ENCODE measurements at places on chromosomes 12 and 14.
A peak's percentile ranks its signal among the peaks of the same experiment; 100 is the strongest.

DNA sequence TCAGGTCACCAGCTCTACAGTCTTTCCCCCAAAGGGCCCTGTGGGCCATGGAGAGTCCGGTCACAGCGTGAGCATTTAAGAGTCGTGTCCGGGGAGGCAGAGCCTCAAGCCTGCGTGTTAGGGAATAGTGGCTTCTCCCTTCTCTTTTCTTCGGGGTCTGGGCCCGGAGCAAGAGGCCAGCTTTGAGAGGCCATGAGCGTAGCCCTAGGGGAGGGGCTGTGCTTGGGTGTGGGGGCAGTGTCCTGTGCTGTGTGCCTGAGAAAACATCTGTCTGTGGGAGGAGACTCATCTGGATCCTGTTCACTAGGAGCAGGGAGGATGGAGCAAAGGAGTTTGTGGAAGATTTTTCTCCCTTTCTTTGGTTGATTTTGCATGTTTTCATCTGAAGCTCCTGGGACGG, 5.3 kb downstream of the LRP1-AS start:
- DNase-seq = no peak

- DNase-seq = no peak
Observed at GRCh38 chr12:29639893-29640495, 142.5 kb upstream of the OVCH1 start.

DNA sequence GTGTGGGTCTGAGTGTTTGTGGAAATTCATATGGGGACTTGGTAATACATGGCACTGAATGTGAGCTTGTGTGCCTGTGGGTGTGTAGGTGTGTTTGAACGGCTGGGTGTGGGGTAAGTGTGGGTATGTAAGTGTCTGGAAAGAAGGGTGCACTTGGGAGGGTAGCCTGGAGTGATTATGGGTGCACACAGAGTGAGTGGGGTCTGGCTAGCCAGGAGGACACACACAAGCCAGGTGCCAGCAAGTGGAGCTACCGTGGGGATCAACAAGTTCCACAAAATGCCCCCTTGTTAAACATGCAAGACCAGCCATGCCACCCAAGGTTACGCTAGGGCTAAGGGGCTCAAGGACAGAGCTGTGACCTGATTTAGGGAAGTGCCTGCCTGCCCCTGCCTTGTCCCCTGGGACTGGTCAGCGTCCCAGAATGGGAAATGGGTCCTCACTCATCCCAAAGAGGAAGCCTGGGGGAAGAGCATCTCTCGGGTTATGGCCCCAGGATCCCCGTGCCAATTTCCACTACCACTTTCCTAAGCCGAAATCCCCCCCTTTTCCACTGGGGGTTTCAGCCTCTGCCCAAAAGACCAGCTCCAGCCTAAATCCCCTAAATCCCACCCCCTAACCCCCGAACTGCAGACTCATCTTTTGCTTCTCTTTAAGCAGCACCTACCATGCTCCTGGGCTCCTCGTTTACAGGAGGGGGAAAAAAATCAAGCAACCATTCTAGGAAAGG, 118.6 kb downstream of the DICER1 start:
- DNase-seq = no peak

DNA sequence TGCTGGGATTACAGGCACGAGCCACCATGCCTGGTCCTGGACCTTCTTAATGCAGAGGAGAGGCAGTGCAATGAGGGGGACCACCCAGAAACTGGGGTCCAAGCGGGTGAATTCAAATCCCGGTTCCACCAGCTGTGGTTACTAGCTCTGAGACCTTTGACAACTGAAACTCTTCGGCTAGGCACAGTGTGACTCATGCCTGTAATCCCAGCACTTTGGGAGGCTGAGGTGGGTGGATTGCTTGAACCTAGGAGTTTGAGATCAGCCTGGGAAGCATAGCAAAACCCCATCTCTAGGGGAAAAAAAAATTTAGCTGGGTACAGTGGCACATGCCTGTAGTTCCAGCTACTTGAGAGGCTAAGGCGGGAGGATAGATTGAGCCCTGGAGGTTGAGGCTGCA, 5.0 kb upstream of the CD4 start:
- DNase-seq = no peak

DNA sequence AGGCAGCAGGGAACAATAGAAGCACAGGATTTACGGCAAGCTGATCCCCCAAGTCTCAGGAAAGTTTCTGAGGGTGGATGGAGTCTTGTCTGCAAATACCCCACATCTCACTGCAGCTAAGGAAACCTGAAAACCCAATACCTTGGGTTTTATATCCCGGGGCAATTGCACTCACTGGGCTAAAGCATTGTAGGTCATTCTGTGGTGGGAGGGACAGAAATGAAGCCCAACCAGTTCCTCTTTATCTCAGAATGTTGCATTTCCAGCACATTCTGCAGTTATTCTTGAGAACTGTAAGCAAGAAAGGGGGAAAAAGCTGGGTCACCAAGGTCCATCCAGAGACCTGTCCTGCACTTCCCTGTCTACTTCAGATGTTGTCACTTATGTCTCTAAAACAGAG, 39.8 kb downstream of the C12orf42 start:
- DNase-seq = no peak

DNA sequence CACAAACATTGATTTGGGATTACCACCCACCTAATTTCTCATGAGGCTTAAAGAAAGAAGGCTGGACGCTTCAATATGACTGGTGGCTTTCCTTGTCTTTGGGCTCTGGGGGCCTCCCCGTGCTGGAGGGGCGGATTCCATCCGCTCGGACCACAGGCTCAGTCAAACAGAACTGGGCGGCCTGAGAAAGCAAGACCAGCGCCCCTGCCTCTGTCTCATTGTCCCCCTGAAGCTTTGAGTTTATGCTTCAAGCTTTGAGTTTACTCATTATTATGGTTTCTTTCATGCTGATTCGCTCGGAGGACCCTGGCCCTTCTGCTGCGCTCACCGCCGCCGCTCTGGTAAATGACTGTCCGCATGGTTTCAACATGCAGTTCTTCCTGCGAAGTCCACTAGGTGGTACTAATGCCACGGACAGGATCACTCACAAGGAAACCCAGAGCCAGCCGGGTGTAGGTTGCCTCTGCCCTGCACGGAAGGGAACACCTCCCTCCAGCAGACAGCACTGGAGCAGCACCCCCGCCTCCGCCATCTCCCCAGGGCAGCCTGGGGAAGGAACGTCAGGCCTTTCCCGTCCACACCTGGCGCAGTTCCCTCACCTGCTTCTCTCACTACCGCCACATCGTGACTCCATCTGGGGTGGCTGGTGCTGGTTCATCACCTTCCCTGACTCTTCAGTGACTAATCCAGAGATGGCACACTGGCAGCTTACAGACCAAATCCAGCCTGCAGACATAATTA, 13.2 kb upstream of the TIGAR start:
- DNase-seq = peak; percentile 85

GRCh38 chr12:132066345-132066685, 77.8 kb downstream of the DDX51 start:
- DNase-seq = no peak

- no peak for DNase-seq
Observed at GRCh38 chr14:94110552-94111181, at the start of gene IFI27. Gene IFI27, plus strand, starts transcription at chr14:94110736.

- DNase-seq = no peak
Observed at GRCh38 chr14:34165847-34166350, 215.0 kb upstream of the EGLN3 start.

DNA sequence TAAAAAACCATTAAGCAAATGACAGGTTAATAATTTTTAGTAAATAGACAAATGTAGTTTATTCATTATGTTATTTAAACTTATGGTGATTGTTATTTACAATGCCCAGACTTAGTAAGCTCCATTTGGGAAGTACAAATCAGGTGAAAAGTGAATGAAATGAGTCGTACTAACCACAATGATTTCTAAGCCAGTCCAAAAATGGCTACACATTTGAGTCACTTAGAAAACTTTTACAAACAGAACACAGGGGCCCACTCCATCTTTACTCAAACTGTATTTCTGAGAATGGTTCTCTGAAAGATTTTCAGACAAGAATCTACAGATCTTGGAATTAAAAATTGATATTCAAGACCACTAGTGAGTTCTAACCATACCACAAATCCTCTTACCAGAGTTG, 653.3 kb upstream of the MIS18BP1 start:
- no peak for DNase-seq

DNA sequence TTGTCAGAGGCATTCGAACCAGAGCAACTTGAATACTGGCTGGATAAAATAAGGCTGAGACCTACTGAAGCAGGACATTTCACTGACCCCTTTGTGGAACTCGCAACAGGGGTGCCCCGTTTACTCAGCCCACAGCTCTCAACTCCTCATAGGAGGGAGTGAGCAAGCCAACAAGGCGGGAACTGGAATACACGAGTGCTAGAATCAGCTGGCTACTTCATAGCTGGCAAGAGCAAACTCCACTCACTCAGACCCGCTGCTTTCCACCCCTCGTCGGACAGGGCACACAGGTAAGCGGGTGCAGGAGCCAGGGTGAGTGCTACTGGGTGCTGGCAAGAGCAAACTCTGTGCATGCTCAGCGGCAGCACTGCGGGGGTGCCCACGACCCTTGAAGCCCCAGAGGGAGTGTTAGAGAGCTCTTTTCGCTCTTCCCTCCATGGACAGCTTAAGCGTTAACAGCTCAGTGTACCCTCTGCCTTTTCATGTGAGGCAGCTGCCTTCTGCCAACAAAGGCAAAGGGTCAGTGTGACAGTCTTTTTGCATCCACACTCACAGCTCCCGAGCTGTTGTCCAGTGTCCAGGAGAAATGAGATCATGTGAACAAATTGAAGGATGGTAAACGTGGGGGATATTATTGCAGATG, 15.7 kb downstream of the CAPZA3 start:
- DNase-seq = no peak

- DNase-seq = peak; percentile 67
Observed at GRCh38 chr12:113221997-113222729, 899 bp downstream of the TPCN1 start.

GRCh38 chr12:111166779-111167540, 201.9 kb downstream of the PHETA1 start:
- DNase-seq = no peak

DNA sequence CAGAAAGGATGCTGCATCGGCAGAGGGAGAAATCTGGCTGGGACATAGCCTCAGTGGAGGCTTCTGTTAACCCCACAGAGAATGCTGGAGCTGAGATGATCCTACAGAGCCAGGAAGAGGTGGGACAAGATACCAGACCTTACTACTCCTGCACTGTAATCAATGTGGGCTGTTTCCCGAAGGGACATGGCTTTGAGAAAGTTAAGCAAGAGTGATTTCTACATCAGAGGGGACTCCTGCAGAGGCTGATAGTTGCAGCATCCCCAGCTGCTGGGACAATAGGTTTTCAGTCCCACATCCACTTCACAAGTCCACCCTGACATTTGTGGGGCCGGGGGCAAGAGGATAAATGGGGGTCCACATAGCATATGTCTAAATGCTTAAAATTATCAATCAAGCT, 22.5 kb upstream of the CMKLR1 start:
- DNase-seq = peak; percentile 16

GRCh38 chr14:103107941-103108748, 13.6 kb downstream of the EXOC3L4 start:
- DNase-seq = no peak

DNA sequence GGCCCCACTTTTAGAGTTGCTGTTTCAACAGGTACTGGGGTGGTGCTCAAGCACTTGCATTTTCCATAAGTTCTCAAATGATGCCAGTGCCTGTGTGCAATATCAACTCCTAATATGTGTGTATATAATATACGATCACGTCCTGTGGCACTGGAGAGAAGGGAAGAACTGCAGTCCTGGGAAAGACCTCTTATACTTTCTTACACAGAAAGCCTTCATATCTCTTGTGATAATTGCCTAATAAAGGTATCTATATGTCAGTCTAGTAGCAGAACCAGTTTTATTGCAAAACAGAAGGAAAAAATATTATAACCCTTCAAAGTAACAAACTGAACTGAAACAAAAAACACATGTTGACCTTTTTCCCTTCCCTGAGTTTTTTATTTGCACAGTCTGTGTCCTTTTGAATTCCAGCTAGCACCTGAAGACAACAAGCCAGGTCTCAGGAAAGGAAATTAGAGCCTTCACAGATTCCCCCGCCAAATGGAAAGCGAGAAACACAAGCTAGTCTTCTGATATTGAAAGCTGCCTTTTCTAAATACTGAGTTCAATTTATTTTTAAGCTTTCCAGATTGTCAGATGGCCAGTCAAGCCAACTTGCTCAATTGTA, 44.4 kb downstream of the IGF1 start:
- DNase-seq = no peak

DNA sequence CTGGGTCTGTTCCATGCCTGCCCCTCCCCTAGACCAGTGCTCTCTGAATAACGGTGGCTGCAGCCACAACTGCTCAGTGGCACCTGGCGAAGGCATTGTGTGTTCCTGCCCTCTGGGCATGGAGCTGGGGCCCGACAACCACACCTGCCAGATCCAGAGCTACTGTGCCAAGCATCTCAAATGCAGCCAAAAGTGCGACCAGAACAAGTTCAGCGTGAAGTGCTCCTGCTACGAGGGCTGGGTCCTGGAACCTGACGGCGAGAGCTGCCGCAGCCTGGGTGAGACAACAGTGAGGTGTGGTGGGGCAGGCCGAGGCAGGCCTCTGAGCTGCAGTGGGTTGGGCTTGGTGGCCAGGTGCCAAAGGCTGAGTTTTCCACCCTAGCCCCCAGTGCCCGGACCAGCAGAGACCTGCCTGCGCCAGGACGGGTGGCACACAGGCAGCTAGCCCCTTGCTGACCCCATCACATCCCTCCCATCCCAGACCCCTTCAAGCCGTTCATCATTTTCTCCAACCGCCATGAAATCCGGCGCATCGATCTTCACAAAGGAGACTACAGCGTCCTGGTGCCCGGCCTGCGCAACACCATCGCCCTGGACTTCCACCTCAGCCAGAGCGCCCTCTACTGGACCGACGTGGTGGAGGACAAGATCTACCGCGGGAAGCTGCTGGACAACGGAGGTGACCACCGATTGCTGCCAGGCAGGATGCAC, 28.2 kb upstream of the LRP1-AS start:
- peak; percentile 75 for DNase-seq
